ENCODE measurements at places on chromosomes 7 and 10.

DNA sequence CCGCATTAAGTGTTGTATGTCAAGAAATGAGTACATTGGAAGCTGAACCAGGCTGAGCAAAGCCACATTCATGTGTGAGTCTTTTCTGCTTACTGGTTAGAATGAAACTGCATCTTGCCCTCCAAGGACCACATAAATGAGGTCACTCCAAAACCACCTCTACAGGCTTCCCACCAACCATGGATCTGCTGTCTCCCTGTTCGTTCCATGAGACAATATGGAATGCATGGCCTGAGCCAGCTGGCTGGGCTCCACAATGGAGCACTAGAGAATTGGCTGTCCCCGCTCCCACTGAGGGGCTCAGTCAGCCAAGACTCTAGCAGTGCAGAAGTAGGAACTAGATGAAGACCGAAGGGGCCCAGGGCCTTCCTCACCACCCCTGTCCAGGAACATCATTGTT lies 120.8 kb downstream of the TNS3 start:
- no peak for DNase-seq

DNA sequence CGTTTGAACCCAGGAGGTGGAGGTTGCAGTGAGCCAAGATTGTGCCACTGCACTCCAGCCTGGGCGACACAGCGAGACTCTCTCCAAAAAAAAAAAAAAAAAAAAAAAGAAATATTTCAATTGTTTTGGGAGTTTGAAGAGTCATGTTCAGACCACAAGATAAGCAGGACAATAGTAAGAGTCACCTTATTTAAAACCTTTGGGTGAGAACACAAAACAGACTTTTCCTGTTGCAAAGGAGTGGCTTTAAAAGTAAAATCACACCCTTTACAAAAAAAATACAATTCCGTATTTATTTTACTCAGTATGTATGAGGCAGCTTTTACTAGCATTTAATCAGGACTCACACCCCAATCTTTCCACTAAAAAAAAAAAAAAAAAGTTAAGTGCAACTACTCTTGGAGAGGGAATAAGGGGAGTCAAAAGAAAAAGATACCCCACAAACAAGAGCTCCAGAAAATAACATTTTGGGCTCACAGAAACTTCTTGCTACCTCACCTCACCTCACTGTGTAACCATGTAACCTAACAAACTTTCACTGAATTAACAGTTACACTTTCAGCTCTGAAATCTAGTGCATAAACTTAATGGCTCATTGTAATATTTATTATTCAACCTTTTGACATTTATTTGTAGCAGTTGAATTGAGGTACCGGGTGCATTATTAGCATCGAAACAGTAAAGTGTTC lies 11.2 kb downstream of the SKIDA1 start:
- no peak for DNase-seq

- no peak for DNase-seq
Observed at GRCh38 chr7:17696422-17696821, 243.9 kb downstream of the SNX13 start.

GRCh38 chr10:61890430-61890829 lies 11.1 kb upstream of the ARID5B start:
- no peak for DNase-seq

DNA sequence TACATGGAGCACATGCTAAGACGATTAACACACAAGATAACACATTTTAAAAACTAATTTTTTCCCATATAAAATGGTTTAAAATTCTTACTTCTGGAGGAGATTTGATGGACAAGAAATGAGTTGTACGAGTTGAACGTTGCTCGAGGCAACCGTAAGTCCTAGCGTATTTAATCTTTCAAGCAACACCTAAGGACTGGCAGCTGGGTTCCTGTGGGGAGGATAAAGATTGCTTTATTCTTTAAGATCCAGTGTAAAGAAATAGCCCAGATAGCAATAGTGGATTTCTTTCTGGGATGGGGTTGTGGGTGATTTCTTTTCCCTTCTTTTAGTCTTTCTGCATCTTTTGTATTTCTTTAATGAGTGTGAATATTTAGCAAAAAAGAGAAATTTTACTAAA lies 9.8 kb downstream of the TBXAS1 start:
- no peak for DNase-seq

DNA sequence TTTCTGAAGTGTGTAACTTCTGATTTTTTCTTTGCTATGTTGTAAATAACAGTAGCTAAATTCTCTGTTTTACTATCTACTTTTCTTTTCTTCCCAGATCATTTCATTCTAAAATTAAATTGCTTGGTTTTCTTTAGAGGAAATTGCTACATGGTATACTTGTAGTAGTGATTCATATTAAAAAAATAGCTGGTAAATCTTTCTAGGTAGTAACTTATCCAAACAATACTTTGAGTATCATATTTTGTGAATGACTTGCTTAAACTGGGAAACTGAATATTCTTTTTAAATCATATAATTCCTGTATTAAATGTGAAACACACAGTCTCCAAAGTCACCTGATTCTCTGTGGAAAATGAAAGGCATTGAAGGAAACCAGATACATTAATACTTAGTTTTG lies 85.5 kb downstream of the ZNRF2 start:
- no peak for DNase-seq

DNA sequence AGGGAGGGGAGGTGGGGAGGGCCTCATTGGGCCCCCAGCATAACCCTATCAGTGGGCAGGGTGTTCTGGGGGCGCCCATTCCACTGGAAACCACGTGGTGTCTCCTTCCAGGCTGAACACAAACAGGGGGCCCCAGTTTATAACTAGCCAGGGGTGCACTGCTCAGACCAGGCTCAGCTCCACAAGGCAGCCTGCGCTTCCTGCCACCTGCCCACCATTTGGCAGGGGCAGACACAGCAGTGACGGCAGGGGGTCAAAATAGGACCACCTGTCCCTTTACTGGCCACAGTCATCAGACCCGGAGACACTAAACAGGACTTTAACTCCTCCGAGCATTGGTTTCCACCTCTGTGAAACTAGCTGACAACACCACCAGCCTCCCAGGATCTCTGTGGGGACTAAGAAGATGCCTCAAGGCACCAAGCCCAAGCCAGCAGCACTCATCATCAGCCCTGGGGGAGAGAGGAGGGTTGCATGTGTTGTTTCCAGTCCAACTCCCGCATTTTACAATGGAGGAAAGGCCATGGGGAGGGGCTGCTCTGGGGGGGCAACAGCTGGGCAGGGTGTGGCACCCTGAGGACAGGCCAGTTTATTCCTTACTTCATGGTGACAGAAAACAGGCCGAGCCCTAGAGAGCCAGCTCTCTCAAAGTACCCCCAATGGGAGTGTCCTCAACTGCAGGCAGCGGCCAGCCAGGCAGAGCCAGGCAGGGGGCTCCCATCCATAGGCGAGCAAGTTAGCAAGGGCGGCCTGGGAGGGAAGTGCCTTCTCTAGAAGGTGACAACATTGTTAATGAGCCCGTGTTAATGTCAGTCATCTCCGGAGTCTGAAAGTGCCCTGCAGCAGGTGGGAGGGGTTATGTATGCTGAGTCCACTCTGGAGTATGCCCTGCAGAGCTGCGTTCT lies 127.6 kb downstream of the TNS3 start:
- DNase-seq, result no peak

- DNase-seq, result no peak
Observed at GRCh38 chr10:127040756-127041155, 135.5 kb downstream of the DOCK1 start.

GRCh38 chr10:7933262-7933661 lies 115.0 kb downstream of the TAF3 start:
- no peak for DNase-seq
